ENCODE measurements at places on chromosomes 2 and 18. TPM values are rescaled to one million over a fixed set of nuclear protein-coding genes. Genes with fewer than 3 reads are reported as not detected.
A peak's percentile ranks its signal among the peaks of the same experiment; 100 is the strongest.

DNA sequence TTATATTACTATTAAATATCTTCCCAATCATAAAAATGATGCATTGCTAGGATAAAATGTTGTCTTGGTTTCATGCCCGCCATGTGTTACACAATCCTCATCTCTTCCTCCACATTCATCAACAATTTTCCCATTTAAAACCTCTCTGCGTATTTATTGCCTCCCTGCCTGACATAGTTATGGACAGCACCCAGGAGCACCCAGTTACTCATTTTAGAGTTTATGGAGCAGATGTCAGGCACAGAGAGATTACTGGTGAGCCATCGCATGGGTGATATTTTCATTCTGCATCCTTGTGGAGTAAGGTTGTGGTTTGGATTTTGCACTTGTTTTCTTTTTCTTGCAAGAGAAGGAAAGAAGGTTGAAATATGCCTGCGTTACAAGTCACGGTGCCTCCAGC, 116.7 kb upstream of the NPAS2 start:
- H3K27ac ChIP-seq = no peak overlapping the region
- H3K27me3 ChIP-seq = peaks cover 44% of the 10 kb centered on the region

The RGPD3 gene
- 0.11 TPM for total RNA-seq

DNA sequence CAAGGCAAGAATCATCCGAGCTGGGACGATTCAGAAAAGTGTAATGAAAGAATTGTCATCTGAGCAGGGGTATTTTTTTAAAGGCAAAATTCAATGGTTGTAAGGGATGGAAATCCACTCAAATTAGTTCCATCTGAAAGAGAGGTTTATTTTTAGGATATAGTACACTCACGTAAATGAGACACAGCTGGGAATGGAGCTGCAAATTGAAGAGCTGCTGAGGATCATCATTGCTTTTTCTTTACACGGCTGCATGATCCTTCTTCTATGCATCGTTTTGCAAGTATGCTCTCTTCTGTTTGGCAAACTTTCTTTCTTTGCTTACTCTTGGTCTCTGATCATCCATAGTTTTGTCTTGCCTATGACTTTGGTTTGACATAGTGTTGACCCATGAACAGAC, 27.4 kb upstream of the CUL3 start:
- no peak for DNase-seq
- H3K36me3 ChIP-seq = no peaks in the 10 kb centered on the region
- H3K27ac ChIP-seq = no peak overlapping the region
- peaks cover 15% of the 10 kb centered on the region for H3K27me3 ChIP-seq
- H3K4me3 ChIP-seq = no peak overlapping the region

The SNTG2 gene
- total RNA-seq = not detected

DNA sequence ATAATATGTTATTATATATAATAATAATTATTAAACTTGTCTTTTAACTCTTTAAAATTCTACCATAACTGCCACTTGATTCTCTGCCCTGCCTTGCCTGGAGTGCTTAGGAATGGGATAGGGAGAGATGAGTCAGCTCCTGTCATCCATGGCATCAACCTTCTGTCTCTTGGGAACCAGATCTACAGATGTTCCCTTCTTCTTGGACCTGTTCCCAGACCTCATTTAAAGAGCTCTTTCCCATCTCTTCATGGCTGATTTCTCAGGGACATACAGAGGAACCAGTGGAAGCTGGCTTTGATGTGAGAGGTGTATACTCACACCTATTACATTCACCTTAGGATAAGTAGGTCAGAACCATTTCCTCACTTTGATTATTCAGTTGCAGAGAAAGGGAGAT, 155.3 kb upstream of the MYO3B start:
- peaks cover 1% of the 10 kb centered on the region for H3K27me3 ChIP-seq
- no peaks in the 10 kb centered on the region for H3K36me3 ChIP-seq
- peaks cover 14% of the 10 kb centered on the region for H3K4me1 ChIP-seq
- DNase-seq = peak; percentile 84
- H3K27ac ChIP-seq = peak overlapping the region; percentile 67

The TFPI gene
- total RNA-seq = 30.2 TPM

GRCh38 chr2:105062158-105062557, 24.3 kb downstream of the MRPS9 start:
- no peak for DNase-seq
- H3K36me3 ChIP-seq = no peaks in the 10 kb centered on the region
- H3K4me1 ChIP-seq = no peaks in the 10 kb centered on the region

DNA sequence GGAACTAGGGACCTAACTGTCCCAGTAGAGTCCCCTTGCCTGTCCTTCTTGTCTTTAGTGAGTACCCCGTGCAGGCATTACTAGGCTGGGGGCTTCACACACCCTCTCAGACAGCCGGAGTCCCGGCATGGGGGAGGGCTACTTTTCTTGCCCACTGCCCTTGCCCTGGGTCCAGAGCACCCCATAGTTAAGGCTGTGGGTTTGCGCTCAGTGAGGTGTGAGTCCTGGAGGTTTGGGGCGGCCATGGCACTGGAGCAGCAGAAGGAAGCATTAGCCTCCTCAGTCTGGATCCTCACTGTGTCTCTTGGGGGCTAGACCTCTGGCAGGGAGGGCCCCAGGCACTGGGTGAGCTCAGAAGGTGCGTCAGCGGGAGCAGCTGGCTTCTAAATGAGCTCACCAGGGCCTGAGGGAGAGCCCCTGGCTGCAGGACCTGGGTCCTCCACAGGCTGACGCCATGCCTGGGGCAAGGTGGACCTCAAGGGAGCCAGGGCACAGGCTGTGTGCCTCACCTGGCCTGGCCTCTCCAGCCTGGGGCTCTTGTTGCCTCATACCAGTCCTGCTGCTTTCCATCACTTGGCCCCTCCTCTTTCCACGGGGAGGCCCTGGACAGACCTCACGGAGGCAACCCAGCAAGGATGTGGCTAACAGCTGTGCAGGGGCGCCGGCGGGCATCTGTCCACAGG, 27.4 kb downstream of the HS6ST1 start:
- H3K4me1 ChIP-seq = no peaks in the 10 kb centered on the region
- no peak for DNase-seq
- H3K4me3 ChIP-seq = no peak overlapping the region

DNA sequence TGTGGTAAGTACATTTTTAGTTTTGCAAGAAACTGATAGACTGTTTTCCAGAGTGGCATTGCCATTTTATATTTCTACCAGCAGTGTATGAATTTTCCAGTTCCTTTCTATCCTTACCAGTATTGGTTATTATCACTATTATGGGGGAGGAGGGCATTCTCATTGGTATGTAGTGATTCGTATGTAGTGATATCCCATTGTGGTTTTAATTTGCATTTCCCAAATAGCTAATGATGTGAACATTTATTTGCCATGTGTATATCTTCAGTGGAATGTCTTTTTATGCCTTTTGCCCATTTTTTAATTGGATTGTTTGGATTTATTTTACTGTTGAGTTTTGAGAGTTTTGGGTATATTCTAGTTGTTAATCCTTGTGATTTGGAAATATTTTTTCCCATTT, 16.9 kb downstream of the EIF5B start:
- H3K27me3 ChIP-seq = no peaks in the 10 kb centered on the region
- peak; percentile 7 for DNase-seq
- peak overlapping the region; percentile 59 for H3K27ac ChIP-seq
- H3K4me1 ChIP-seq = peaks cover 28% of the 10 kb centered on the region
- peaks cover 5% of the 10 kb centered on the region for H3K36me3 ChIP-seq
- peak overlapping the region; percentile 11 for H3K4me3 ChIP-seq

The ERBB4 gene
- total RNA-seq = not detected

The CNTNAP5 gene
- not detected for total RNA-seq

DNA sequence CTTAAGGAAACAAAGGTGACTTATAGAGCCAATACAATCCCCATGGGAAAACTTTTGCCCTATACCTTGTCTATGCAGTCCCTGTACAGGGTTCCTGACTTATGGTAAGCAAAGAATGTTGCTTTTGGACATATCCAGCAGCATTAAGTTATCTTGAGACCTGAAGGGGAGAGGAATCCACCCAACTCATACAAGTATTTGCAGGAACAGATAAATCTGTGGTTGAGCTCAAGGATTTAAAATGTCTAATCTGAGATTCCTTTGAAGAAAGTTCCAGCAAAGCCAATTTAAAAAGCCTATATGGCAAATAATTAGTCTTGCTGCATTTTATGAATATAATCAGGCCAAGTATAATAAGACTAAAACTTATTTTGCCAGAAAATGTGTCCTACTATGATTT, 739.5 kb upstream of the CDH2 start:
- no peak for DNase-seq
- H3K27ac ChIP-seq = no peak overlapping the region
- H3K4me3 ChIP-seq = no peak overlapping the region
- peaks cover 6% of the 10 kb centered on the region for H3K4me1 ChIP-seq
- H3K36me3 ChIP-seq = peaks cover 7% of the 10 kb centered on the region

DNA sequence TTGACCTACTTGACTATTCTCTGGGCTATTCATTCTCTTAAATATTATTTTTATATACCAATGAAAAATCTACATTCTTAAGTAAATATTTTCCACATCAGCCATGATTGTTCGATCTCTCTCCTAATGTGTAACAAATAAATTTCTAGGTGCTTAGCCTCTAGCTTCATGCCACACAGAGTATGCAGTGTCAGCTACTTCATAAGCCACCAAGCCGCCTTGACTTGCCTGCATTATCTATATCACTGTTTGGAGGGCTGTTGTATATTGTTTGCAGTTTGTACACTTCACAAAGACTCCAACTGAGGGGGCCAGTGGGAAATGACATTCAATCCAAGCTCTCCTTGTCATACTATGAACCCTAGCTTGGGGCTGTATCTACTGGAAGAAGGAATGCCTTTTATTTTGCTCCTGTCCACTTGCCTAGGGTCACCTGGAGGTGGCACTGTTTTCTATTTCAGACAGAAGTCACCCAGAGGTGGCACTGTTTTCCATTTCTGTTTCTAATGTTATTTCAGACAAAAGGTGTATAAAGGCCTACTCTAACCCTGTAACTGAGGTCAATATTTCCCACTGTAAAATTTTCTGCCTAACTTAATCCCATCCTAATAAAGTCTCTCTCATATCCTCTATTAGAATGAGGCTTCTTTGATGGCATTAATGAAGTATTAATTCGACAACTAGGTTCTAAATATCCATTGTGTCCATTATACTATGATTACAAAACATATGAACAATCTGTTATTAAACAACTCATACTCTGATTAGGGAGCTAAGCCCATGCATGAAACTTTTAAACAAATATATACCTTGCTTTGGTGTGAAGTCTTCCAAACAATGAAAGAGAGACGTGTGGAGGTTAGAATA, 36.4 kb downstream of the COL5A2 start:
- DNase-seq = peak; percentile 67
- peaks cover 52% of the 10 kb centered on the region for H3K36me3 ChIP-seq
- no peaks in the 10 kb centered on the region for H3K27me3 ChIP-seq
- peak overlapping the region; percentile 72 for H3K4me3 ChIP-seq
- H3K27ac ChIP-seq = peak overlapping the region; percentile 82
- H3K4me1 ChIP-seq = peaks cover 77% of the 10 kb centered on the region

The PAX3 gene
- total RNA-seq = 14.9 TPM

The GRB14 gene
- not detected for total RNA-seq

DNA sequence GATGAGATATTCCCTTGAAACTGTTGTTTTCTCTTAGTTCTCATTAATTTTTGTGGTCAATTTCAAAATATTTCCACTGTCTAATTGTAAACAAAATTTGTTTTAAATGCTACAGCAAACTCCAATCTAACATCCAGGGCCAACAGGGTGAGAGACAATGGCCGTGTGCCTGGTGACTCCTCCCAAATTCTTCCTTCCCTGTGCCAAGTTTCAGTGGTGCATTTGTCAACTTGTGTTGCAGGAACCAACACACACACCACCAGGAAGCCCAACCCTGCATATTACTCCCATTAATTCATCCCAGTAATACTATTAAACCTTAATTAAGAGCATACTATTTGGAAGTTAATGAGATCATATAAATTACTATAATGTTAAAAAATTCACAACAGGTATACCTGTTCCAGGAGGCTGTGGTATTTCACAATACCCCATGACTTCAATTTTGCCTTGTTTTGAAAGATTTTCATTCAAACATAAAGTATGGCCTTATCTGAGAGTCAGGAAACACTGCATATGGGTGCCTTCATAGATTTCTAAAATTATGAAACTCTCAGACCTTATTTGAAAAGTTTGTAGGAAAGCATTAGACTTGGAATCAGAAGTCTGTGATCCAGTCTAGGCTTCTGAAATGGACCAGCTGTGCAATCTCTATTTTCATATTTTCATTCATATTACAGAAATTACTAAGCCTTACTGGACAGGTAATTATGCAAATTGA, 1.1 kb downstream of the SERPINB2 start:
- H3K4me1 ChIP-seq = peaks cover 43% of the 10 kb centered on the region
- no peaks in the 10 kb centered on the region for H3K27me3 ChIP-seq
- H3K27ac ChIP-seq = peak overlapping the region; percentile 13

DNA sequence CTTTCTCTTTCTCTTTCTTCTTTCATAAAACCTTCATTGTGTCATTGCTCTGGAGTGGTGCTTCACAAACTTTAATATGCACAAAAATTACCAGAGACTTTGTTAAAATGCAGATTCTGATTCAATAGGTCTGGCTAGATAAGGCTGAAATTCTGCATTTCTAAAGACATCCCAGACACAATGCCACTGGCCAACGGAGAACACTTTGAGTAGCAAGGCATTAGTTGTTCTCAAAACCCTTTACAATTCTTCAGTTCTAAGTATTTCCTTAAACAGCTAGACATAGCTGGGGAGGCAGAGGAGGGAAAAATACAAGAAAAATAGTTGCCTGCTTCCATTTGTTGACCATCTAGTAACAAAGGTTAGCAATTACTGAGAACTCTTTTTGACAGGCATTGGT, 101.8 kb upstream of the PIK3C3 start:
- no peak overlapping the region for H3K4me3 ChIP-seq
- peaks cover 16% of the 10 kb centered on the region for H3K27me3 ChIP-seq
- no peaks in the 10 kb centered on the region for H3K4me1 ChIP-seq
- no peak for DNase-seq
- no peak overlapping the region for H3K27ac ChIP-seq

- H3K4me1 ChIP-seq = peaks cover 11% of the 10 kb centered on the region
- no peaks in the 10 kb centered on the region for H3K36me3 ChIP-seq
- H3K27me3 ChIP-seq = peaks cover 6% of the 10 kb centered on the region
- DNase-seq = peak; percentile 20
Observed at GRCh38 chr2:17813010-17813741, 3.1 kb upstream of the MSGN1 start.

- H3K4me1 ChIP-seq = peaks cover 78% of the 10 kb centered on the region
- peak overlapping the region; percentile 79 for H3K4me3 ChIP-seq
- peak overlapping the region; percentile 96 for H3K27ac ChIP-seq
- peak; percentile 48 for DNase-seq
Observed at GRCh38 chr2:237702441-237703391, 75.3 kb downstream of the LRRFIP1 start.

The SLC16A14 gene
- not detected for total RNA-seq

The FAHD2B gene
- total RNA-seq = 6.1 TPM

- H3K27ac ChIP-seq = no peak overlapping the region
- H3K36me3 ChIP-seq = no peaks in the 10 kb centered on the region
- 0 out of 2 replicates have a peak, but pooled peaks cover 2% of the 10 kb centered on the region for H3K27me3 ChIP-seq
- no peak for DNase-seq
Observed at GRCh38 chr18:52334896-52335295, 5.1 kb upstream of the DCC start.

The DNAJC5G gene
- not detected for total RNA-seq
